RWPE2 (cell line): ENCODE measurements at places on chromosomes 7 and 10.

- DNase-seq, result no peak
These were observed 176.2 kb upstream of the PLXNA4 start for GRCh38 chr7:132752431-132752830.

DNA sequence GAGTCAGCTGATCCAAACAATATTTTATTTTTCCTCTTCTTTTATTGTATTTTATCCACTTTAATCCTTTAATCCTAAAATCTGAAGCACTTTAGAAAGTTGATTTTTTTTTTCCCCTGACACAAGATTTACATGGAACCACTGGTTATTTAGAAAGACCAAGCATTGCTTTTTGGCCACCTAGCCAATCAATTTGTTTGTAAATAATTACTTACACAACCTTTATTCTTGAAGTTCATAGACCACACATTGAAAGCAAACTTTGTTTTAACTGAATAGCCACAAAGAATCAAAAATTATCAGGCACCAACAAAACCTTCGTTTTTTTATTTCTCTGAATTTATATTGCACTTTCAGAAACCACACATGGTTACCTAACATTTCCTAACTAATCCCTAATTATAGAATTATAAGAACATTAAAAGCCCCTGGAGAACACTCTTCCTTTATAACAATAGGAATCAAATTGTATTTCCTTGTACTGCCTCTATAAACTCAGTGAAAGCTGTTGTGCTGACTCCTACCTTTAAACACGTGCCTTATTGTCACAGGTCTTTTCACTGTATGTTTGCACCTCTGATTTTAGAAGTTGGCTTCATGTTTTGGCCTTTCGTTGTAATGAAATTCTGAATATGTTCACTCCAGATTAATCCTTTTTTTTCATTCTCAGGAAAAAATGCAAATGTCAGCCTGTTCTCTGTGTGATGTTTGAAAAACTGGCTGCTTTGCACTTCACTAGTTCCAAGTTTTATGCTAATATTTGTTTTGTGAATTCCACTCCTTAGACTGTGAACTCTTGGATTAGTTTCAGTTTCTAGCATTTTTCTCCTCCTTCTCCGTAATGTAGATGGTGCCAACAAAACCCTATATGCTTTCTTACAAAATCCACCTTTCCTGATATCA lies 1511.9 kb downstream of the REEP3 start:
- no peak for DNase-seq

- DNase-seq, result no peak
These were observed 153.2 kb downstream of the NRBF2 start for GRCh38 chr10:63286340-63286739.

DNA sequence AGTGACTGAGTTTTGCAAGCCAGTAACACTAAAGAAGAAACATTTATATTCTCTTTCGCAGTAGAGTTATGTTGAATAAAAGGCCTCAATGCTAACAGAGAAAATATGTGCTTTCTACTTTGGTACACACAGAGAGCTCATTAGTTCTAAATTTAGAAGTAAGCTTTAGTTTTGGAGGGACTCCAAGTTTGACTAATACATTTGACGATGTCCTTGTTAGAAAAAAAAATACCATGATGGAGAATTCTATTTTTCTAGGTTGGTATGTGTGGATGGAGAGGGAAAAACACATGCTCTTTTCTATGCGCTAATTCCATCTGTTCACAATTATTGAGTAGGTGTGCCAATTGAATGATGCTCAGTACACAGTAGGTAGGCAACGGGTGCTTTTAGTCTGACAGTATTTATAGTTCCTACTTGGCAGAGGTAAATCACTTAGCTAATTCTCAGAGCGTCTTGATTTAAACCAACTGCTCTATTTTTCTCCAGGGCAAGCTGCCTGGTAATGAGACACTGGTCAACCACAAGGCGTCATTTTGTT lies 327.2 kb upstream of the AKR1E2 start:
- no peak for DNase-seq
